ENCODE measurements at places on chromosomes 2 and 18.

- no peak for DNase-seq
Observed at GRCh38 chr2:152676461-152676860, 40.8 kb downstream of the PRPF40A start.

DNA sequence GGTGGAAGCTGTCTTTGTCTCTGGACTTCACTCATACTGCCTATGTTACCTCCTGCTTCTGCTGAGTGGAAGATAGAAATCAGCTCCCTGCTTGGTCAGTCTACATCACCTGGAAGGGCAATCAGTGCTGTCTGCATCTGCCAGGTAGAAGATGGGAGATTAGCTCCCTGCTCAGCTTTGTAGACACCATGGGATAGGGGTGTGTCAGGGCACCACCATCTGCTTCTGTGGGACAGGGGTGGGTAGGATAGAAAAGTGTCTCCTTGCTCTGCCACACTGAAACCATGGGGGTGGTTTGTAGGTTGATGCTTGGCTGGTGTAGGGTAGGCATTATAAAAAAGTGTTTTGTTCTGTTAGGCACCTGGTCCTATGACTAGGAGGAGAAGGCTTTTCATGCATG lies 34.1 kb downstream of the STARD6 start:
- DNase-seq: no peak

DNA sequence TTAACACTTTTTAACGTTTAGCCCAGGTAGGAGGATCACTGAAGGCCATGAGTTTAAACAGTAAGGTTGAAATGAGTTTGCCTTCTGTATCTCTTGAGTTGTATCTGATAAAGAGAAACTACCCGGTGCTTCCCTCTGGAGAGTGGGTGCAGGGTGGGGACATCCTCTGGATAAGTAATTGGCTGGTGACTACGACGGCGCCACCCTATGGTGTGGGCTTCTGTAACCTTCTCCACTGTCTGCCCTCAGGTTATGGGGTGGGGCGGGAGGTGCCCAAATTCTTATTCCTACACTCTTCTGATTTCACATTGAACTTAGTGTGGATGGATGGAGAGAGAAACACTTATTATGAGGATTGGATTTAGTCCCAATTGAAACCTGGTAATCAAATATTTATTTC lies 68.8 kb downstream of the LDLRAD4 start:
- no peak for DNase-seq

DNA sequence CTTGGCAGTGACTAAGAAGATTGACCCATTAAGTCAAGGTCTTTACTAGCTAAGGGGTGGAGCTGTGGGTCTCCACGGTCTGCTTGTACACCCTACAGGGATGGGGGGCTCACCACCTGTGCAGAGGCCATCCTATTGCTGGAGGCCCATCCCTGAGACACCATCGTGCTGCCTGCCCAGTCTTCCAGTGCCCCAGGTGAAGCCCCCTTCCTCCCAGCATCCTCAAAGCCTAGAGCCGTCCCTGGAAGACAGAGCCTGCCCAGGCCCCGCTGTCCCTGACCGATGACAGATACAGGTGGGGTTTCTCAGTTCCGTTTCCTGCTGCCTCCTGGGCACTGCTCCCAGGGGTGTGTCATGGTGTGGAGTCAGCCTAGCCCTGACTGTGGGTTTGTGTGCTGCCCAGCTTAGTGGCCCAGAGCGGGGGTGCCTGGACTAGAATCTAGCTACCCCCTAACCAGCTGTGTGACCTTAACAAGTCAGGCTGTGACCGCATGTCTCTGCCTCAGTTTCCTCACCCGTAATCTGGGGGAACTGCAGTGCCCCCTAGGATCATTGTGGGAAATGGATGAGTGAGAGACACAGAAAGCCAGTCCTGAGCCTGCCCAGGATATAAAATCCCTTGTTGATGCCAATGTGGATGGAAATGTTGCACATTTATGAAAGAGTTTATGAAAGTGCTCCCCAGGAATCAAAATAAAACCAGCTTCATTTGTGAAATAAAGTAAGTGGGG lies 2.0 kb downstream of the OTOS start:
- DNase-seq: no peak

DNA sequence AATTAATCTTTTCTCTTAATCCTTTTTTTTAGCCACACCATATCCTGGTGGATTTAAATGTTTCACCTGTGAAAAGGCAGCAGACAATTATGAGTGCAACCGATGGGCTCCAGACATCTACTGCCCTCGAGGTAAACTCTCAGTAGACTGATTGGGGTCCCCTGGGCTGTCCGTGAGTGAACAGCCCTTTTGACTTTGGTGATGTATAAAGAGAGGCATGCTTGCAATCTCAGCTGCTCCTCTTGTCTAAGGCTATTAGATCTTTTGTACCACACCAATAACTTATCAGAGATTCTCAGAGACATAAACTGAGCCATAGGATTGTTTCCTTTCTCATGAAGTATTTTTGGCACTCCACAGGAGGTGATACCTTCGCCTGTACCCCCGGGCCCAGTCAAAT lies 118.6 kb downstream of the LYPD6 start:
- no peak for DNase-seq

- DNase-seq: no peak
Observed at GRCh38 chr2:149175956-149176355, 137.5 kb downstream of the LYPD6B start.

- DNase-seq: no peak
Observed at GRCh38 chr2:112788653-112789052, 4.4 kb upstream of the IL1A start.

- DNase-seq: no peak
Observed at GRCh38 chr2:3491306-3491705, 28.0 kb downstream of the ADI1 start.

DNA sequence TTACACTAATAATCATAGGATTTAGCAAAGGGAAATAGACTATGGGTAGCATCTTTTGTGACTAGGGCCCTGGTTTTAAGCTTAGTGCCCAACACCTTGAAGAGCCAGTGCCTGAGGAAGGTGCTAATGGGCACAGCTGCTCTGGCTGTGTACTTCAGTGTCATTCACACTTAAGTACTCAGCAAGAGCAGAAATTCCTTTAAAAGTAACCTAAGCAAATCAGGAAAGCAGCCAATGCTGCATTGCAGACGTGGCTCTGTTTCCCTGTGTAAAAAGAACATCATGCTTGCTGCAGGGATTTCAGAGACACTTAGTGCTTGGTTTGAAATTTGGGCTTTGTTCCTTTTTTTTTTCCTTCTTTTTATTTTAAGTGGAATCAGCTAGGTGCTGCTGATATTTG lies 505.4 kb downstream of the SUCLG1 start:
- DNase-seq: no peak

DNA sequence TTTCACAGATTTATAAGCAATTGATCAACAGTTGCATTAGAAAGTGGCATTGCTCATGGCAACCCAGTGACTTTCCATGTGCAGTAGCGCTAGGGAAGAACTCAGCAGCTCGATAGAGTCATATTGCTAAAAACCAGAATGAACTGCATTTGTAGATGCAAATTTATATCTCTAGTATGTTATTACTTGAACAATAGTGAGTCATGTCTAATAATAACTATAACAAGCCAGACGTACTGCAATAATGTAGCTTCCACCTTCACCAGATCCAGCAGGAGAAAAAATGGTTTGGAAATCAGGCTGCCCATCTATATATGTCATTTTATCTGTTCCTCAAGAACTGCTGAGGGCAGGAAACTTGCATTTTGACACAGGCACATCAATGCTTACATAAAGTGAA lies 66.5 kb upstream of the FIGN start:
- no peak for DNase-seq

GRCh38 chr2:192546565-192546964 lies 351.8 kb upstream of the TMEFF2 start:
- no peak for DNase-seq

All from activated T-cell treated with anti-CD3 and anti-CD28 coated beads for 4 hours (primary cell).